Dermis microvascular lymphatic vessel endothelial cell (primary cell): ENCODE measurements at places on chromosomes 6 and 20.
A peak's percentile ranks its signal among the peaks of the same experiment; 100 is the strongest.

DNA sequence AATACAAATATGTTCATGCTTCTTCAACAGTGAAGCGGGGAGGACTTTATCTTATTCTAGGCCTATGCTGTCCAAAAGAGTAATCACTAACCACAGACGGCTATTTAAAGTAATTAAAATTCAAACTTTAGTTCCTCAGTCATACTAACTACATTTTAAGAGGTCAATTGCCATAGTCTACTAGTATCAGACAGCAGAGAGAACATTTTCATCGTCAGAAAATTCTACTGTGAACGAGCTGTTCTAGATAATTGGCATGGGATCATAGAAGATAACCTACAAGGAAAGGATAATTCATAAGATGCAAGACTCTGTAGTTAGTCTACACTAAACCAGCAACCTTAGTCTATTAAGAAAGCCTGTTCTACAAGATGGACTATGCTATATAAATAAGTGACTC lies 44.4 kb downstream of the PRKN start:
- no peak for DNase-seq

GRCh38 chr6:1267790-1268762 lies 43.8 kb upstream of the FOXQ1 start:
- no peak for DNase-seq

DNA sequence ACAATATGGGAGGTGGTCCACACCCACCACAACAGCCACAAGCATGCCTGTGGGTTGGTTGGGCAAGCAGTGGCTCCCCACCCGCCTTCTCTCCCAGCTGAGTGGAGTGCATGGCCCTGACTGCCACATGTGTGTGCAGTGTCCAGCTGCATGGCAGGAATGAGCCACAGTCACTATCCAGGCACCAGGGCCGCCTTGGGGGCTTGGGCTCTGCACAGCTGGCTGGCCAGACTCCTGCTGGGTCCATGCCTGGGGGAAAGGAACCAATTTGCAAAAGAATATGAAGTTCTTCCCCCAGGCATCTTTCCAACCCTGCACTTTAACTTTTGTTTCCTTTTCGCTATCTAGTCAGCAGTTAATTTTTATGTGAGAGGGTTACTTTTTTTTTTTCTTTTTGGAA lies 11.6 kb upstream of the ASCC3 start:
- no peak for DNase-seq

DNA sequence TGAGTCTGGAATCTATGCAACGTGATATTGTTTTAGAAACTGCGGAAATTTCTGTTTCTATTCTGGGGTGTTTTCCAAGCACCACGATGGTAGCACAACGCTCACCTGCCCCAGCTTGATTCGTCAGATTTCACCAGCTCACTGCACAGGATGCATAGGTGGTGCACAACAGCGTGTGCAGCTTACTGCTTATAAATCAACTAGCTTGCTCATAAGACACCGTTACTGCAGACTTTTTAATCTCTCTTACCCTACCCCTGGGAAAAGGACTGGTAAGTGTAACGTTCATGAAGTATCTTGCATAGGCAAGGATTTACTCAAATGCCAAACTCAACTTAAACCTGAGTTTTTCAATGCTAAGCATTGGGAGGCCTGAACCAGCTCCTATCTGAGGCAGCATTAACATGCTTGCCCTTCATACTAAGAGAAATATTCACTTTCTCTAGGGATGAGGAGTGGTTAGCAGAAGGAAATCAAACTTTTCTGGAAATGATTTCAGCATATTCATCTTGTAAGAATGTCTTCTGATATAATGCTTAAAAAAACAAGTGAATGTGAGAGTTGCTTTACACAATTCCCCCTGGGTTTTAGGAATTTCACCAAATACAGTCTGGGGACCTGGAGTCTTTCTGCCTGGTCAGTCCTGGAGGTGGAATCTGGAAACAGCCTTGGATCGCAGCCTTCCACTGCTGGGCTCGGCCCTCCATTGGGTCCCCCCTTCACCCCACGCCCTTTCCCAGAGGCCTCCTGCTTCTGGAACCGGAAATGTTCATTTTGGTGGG lies 100.6 kb downstream of the DACT2 start:
- DNase-seq, result no peak

GRCh38 chr6:145731447-145731846 lies 3.9 kb downstream of the EPM2A start:
- no peak for DNase-seq

DNA sequence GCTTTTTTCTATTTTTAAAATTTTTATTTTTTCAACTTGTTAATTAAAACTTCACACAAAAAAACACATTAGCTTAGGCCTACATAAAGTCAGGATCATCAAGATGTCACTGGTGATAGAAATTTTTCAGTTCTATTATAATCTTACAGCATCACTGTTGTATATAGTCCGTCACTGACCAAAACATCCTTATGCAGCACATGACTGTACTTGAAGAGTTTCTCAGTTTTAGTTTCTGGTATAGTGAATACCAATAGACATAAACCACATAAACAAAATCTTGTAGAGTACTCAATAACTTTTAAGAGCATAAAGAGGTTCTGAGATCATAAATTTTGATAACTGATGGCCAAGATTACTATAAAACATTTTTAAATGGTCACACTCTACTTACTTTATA lies 71.8 kb downstream of the ASCC3 start:
- DNase-seq, result no peak

DNA sequence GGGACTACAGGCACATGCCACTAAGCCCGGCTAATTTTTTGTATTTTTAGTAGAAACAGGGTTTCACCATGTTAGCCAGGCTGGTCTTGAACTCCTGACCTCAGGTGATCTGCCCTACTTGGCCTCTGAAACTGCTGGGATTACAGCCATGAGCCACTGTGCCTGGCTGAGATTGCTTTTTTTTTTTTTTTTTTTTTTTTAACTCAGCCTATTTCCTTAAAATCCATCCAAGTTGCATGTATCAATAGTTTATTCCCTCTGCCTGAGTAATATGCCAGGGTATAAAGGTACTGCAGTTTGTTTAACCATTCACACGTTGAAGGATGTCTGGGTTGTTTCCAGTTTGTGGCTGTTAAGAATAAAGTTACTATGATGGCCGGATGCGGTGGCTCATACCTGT lies 10.7 kb downstream of the SLX4IP start:
- DNase-seq, result no peak

- peak; percentile 2 for DNase-seq
Observed at GRCh38 chr6:33851959-33852358, 48.2 kb upstream of the MLN start.
